ENCODE measurements at places on chromosomes 16 and 17.

DNA sequence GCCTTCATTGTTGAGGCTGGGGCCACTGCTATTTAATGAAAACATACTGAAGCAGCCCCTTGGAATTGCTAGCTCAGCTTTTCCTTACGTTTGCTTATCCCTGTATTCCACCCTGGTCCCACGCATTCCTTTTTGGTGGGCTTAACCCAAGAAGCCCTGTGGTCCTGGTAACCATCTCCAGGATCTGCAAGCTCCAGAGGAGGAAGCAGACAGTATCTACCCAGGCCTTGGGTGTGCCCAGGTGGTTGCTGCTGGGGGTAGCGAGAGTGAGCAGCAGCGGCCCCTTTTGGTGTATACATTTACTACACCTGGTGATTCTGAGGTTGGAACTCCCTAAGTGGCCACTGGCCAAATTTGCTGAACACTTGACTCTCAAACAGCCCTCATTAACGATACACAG is 97.7 kb downstream of the CBLN1 start:
- DNase-seq = peak; percentile 11

DNA sequence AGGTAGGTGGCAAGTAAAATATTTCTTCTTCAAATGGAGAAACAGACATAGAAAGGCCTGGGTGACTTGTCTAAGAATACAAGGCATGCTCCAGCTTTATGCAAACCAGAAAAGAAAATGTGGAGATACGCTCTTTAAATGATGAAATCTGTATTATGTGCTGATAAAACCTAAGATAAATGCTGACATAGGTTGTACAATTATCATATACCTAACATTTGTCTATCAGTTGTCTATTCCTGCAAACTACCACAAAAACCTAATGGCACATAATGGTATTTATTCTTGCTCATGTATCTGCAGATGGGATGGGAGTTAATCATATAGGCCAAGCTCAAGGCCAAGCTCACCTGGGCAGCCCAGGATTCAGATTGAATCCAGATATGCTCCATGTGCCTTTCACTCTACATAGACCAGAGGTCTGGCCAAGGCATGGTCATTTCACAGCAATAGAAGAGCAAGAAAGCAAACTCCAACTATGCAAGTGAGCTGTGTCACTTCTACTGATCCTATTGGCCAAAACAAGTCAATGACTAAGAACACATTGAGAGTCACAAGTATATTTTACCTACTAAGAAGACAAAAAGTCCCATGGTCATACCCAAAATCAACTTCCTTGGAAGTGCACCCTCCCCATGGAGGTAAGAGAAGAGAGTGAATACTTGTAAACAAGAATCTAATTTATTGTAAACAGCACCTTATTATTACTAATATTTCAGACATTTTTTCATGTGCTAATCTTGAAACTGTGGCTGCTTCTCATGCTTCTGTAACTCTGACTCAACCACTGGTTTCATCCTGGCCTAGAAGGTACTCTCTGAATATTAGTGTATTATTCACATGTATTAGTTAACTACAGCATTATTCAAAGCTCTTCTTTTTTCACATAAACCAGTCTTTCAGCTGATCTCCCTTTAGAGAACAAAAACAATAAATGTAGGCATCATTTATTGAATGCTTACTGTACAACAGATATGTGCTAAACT is 270.7 kb upstream of the SOX9 start:
- DNase-seq = no peak

- no peak for DNase-seq
Observed at GRCh38 chr17:45631941-45632340, 141.4 kb upstream of the PLEKHM1 start.

DNA sequence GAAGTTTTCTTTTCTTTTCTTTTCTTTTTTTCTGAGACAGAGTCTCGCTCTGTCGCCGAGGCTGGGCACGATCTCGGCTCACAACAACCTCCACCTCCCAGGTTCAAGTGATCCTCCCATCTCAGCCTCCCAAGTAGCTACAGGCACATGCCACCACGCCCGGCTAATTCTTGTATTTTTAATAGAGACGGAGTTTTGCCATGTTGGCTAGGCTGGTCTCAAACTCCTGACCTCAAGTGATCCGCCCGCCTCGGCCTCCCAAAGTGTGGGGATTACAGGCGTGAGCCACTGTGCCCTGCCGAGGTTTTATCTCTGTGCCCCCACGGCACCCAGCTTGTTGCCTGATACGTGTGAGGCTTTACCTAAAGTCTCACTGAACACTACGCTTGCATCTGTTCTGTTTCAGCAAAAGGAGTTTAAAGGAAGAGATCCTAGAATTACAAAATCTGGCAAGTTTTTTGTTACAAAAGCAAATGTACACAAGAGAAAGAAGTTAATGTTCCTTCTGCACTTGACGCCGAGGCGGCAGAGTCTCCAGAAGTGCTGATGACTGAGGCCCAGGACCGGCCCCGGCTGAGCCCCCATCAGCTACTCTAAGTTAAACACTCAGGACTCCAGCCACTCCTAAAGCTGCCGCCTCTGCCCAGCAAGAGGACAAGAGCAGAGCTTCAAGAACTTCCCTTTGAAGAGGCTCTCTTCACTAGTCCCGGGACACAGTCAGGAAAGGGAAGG is 9.2 kb downstream of the ABCA3 start:
- no peak for DNase-seq

DNA sequence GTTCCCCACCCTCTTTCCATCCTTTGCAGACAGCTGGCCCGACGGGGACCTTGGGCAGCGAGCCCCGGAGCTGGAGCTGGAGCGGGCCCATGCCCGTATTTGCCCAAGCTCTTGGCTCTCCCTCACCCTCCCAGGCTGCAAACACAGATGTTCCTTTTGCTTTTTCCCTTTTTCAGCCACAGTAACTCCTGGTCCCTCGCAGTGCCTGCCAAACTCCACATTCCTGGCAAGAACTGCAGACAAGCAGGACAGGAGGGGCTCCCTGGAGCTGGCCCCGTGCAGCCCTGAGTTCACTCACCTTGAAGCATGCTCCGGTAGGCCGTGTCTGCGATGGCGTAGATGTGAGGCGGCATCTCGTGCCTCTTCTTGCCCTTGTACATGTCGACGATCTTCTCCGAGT is 33.9 kb downstream of the MYH11 start:
- no peak for DNase-seq

- no peak for DNase-seq
Observed at GRCh38 chr17:6498901-6499540, 54.8 kb downstream of the PIMREG start.

DNA sequence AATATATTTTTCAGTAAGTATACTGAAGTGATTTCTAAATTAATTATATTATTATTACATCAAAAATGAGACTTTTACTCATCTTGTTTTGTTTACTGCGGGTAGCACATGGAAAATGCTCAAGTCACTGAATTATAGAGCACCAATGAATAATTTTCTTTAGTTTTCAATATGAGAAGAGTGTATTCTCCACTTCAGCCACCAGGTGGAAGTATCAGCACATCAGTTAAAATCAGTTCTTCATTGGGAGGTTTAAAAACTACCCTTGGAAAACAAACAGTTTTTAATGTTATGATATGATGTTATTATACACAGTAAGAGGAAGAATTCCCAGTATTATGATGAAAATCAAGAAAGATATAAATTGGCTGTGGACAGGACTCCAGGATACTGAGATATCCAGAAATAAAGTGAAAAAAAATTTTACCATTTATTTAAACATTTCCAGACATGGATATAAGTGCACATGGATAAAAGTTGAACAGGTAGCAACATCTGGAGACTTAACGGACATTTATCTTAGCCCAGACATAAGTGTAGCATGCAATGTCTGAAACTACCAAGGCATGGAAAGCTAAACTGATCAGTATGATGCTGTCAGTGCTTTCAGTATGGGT is 467.3 kb downstream of the KCNJ2 start:
- DNase-seq = peak; percentile 37

Measured in activated CD4-positive, alpha-beta T cell treated with anti-CD3 and anti-CD28 coated beads, Interleukin-2, Interleukin-6, amounts not matched to agents 100 ng/mL and 50 ng/mL, durations not matched to agents 16 hours and 8 hours (primary cell).